ENCODE measurements at places on chromosomes 7 and 10. TPM values are rescaled to one million over a fixed set of nuclear protein-coding genes. Genes with fewer than 3 reads are reported as not detected.

DNA sequence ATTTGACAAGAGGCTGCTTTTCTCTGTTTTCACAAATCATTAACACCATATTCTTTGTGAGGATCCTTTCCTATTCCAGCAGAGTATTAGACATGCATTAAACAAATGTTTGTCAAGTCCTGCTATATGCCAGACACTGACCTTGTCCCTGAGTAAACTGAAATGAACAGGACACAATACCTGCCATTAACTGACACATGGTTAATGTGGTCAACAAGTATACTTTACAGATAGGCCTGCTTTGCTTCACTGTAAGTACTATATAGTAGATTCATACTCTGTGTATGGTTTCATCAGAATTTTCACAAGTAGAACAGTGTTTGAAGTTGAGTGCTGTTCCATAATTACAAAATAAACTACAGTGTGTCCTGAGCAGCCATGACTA is 5.9 kb downstream of the TNKS2 start:
- no peak for DNase-seq

Gene BAG3
- 42.0 TPM for total RNA-seq

Gene HTR5A
- not detected for total RNA-seq

DNA sequence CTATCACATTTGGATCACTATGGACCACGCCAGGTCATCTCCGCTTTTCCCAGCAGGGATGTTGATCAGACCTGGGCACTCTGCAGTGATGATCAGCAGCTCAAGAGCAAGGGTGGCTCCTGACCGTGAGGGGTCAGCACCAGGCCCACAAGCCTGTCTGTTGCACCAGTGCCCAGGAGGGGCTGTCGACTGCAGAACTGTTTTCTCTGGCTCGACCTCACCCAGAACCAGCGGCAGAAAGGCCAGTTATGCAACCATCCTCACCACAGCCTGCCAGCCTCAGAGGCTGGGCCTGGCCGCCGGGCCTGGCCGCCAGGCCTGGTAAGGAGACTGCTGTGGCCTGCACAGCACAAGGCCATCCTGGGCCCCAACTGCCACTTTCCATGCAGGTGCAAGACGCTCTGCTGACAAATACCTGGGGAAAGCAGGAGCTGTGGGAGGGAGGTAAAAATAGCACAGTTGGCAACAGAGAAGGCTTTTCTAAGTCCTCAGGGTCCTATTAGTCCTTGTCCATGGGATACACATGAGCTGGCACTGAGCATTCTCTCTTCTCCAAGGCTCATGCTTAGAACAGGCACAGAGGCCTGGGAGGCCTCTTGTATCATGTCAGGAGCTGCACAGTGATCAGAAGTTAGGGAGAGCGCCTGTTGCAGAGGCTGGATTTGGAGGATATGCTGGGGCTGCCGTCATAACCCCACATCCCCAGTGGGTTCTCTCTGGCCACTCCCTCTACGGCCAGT is 17.5 kb downstream of the KCNMA1 start:
- no peak for DNase-seq

DNA sequence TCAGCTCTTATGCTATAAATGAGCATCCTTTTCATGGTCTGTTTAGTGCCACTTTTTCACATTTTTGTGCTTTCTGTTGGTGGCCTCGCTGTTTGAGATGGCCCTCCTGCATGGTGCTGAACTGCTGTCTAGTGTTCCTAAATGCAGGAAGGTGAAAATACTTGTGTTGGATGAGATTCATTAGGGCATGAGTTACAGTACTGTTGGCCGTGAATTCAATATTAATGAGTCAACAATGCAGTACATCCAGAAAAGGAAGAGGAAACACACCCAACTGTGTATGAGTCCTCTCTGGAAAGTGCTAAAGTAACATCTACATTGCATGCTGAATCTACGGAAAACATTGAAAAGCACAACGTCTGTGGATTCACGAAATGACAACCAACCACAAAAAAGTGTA is 124.0 kb downstream of the HERPUD2 start:
- no peak for DNase-seq
